ENCODE measurements at places on chromosomes 7 and 10. TPM values are rescaled to one million over a fixed set of nuclear protein-coding genes. Genes with fewer than 3 reads are reported as not detected.

AP3M1 gene
- 25.8 TPM for polyA plus RNA-seq

GRCh38 chr10:126972635-126973414, 67.6 kb downstream of the DOCK1 start:
- no peaks in the 10 kb centered on the region for H3K36me3 ChIP-seq
- peaks cover 17% of the 10 kb centered on the region for H3K4me1 ChIP-seq
- no peaks in the 10 kb centered on the region for H3K27me3 ChIP-seq

DNA sequence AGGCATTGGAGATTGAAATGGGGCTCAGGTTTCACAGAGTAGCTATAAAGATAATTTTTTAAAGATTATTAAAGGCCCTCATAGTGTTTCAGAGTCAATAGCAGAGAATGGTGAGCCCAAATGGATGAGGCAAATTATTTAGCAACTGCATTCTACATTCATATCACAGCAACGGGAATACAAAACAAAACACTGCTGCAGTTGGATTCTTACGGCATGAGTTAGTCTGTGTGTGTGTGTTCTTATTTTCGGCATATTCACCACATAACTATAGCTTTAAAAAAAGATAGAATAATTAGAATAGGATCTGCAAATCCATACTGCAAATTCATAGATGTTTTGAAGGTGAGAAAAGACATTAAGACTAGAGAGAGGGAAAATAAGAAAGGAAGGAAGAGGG, 66.0 kb downstream of the SUGCT start:
- DNase-seq: no peak
- peaks cover 22% of the 10 kb centered on the region for H3K4me1 ChIP-seq
- no peak overlapping the region for H3K4me3 ChIP-seq

TBX20 gene
- 1.5 TPM for polyA plus RNA-seq

AOAH gene
- not detected for polyA plus RNA-seq

DNA sequence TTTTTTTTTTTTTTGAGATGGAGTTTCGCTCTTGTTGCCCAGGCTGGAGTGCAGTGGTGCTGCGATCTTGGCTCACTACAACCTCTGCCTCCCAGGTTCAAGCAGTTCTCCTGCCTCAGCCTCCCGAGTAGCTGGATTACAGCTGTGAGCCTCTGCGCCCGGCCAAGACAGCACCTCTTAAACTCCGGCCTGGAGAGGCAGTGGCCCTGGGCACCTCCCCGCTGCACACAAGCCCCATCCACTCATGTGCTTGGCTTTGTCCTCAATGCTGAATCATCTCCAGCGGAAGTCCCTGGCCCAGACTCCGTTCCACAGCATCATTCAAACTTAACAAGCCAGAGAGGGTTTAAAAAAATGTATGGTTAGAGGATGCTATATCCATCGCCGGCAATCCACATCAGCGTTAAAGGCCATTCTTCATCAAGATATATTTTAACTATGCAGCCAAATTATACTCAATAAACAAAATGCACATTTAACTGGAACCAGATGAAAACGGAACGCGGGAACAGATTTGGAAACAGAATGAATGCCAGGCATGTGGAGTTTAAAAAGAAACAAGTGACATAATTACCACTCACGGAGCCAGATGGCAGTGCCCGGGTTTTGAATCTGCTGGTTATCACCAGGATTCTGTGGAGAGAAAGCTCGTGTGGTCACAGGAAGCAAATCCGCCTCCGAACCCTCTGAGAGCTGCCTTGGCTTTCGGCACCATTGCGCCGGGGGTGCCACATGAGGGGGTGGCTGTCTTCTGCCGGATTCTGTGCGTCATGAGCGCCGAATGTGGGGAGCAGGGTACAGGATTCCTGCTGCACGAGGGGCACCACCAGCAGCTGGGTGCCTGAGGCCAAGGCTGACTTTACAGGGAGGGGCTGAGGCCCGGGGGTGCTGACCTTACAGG, 45.6 kb upstream of the CFAP46 start:
- H3K36me3 ChIP-seq: no peaks in the 10 kb centered on the region
- DNase-seq: peak; percentile 90
- H3K4me1 ChIP-seq: peaks cover 29% of the 10 kb centered on the region

DNA sequence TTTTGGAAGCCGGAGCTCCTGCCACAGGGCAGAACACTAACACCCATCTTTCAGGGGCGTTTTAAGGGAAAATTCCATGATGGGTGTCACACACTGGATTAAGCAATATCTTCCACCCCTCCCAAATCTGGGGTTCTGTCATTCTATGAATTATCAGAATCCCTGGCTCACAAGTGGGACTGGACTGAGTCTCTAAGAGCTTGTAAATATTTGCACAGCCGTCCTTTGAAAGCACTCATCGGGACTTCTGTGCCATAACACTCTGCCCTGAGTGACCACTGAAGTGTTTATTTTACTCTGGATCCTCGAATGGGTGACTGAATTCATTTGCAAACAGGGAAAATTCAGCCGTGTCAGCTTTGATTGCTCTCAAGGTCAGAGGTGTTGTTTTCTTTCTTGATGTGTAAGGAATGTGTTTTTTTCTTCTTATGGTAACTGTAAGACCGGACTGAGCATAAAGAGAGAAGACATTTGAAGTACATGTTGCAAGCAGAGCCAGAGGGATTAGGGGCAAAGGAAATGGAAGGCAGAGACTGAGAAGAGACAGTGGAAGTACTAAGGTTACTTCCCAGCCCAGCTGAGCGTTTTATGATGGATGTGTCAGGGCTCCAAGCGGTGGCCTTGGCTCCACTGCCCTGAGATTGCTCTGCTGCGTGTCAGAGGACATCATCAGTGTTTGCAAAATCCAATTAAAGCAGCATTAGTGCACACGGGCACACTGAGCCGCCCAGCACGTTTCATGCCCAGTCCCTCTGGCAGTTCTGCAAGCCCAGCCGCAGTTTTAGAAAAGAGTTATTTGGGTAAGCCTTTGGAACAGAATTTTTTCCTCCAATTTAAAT, 17.7 kb upstream of the GTPBP4 start:
- no peak overlapping the region for H3K4me3 ChIP-seq
- peak overlapping the region; percentile 92 for H3K27ac ChIP-seq
- no peaks in the 10 kb centered on the region for H3K4me1 ChIP-seq
- H3K36me3 ChIP-seq: no peaks in the 10 kb centered on the region
- DNase-seq: peak; percentile 79
- H3K27me3 ChIP-seq: no peaks in the 10 kb centered on the region

DNA sequence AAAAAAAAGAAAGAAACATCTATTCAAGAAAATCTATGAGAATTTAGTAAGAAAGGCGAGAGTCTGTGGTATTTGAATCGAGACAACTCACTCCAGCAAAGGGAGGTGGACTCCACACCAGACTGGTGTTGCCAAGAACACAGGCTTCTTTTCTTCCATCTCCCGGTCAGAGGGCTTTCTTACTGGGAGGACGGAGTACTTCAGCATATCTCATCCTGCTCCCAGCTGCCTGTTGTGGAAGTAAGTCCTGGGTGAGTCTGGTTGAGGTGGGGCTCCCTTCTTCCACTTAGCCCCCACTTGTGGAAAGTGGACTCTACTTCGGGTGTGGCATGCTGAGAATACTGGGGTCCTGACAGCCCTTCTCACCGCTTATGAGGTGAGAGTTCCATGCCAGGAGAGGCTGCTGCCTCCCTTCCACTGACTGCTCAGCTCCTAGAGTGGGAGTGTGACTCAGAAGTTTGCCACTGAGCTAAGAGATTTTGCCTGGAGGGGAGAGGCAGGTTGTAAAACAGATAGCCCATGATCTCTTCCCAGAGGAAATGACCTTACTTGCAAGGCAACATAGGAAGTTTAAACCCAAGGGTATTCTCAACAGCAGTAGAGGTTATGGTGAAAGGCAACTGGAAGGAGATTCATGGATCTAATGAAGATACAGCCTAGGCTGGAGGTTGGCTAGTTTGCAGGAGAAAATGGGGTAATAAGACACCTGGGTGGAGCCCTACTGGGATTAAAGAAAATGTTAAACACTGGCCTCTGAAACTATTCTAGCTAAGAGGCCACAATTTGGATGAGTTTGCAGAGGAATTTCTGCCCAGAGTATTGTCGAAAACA, 3.5 kb upstream of the NACAD start:
- DNase-seq: peak; percentile 8
- H3K36me3 ChIP-seq: no peaks in the 10 kb centered on the region
- H3K4me3 ChIP-seq: no peak overlapping the region
- no peak overlapping the region for H3K27ac ChIP-seq
- H3K27me3 ChIP-seq: no peaks in the 10 kb centered on the region

DNA sequence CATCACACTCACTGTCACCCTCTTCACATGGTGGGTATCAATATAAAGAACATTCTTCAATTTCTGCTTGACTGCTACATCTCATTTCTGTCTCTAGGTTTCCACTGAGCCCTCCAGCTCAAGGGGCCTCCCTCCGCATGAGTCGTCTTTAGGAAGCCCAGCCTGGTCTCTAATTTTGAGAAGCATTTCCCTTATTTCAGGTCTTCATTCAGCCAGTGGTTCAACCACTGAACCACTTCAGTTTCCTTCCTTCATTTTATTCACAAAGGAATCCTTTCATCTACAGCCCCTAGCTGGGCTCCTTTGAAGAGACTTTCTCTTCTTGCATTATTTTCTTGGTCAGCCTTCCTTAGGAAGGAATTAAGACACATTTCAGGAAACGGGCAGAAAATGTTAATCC, 257.4 kb downstream of the KCNMA1 start:
- H3K4me3 ChIP-seq: no peak overlapping the region
- no peaks in the 10 kb centered on the region for H3K27me3 ChIP-seq
- peaks cover 2% of the 10 kb centered on the region for H3K4me1 ChIP-seq
- H3K36me3 ChIP-seq: peaks cover 8% of the 10 kb centered on the region

GJD4 gene
- not detected for polyA plus RNA-seq

UNCX gene
- not detected for polyA plus RNA-seq

DNA sequence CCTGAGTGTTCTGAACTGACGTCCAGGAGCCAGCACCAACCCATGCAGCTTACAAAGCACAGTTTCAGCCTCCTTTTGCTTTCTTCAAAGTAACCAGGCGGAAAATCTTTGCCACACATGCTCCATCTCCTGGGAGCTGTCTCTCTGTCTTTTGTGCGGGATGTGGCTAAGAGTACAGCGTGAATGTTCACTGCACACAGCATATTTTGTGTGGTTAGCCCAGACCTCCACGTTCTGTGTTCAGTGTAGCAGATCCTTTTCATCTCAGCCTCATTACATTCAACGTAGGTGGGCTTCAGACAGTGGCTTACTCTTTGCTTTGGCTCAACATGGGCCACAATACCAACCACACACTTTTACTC, 200.8 kb downstream of the TNS3 start:
- no peaks in the 10 kb centered on the region for H3K27me3 ChIP-seq
- no peak for DNase-seq
- H3K4me1 ChIP-seq: peaks cover 10% of the 10 kb centered on the region

DNA sequence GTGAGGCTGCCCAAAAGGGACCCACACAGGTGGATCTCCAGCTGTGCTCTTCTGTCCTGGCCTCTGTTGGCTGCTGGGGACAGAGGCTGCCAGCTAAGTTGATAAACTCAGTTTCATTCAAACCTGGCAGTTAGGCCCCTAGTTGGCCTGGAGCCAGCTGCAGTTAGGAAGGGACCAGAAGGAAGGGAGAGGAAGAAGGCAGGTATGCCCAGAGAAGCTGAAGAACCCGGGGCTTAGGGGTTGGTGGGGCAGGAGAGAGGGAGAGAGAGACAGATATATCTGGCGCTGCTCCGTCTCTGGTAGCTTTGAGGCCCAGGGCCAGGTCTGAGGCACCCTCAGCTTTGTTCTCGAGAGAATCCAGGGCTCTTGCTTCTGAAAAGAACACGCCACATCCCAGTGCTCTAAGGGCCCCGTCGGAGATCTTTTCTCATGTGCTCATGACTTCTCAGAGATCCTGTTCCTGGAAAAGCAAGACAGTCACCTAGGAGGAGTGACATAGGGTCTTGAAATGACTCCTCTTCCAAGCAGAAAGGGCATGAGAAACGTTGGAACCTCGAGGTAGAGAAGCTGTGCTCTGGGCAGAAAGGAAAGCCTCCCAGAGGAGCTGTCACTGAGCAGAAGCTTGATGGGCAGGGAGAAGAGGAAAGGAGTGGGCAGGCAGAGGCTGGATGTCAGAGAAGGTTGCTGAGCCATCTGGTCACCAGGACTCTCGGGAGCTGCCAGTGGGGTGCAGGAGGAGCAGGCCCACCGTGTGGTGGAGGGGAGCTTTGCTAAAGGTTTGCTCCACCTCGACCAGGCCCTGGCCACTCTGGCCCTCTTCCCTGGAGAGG, 153.6 kb downstream of the ARHGAP21 start:
- H3K4me1 ChIP-seq: no peaks in the 10 kb centered on the region
- DNase-seq: no peak
- no peaks in the 10 kb centered on the region for H3K36me3 ChIP-seq
- no peak overlapping the region for H3K4me3 ChIP-seq

EBLN1 gene
- polyA plus RNA-seq: not detected
